ENCODE measurements at places on chromosomes 11 and 22. TPM values are rescaled to one million over a fixed set of nuclear protein-coding genes. Genes with fewer than 3 reads are reported as not detected.

GRCh38 chr22:36136475-36136874, 24.1 kb downstream of the APOL3 start:
- peaks cover 3% of the 10 kb centered on the region for H3K36me3 ChIP-seq
- H3K27me3 ChIP-seq = no peaks in the 10 kb centered on the region
- no peaks in the 10 kb centered on the region for H3K4me1 ChIP-seq
- no peak for DNase-seq
- no peak overlapping the region for H3K27ac ChIP-seq

DNA sequence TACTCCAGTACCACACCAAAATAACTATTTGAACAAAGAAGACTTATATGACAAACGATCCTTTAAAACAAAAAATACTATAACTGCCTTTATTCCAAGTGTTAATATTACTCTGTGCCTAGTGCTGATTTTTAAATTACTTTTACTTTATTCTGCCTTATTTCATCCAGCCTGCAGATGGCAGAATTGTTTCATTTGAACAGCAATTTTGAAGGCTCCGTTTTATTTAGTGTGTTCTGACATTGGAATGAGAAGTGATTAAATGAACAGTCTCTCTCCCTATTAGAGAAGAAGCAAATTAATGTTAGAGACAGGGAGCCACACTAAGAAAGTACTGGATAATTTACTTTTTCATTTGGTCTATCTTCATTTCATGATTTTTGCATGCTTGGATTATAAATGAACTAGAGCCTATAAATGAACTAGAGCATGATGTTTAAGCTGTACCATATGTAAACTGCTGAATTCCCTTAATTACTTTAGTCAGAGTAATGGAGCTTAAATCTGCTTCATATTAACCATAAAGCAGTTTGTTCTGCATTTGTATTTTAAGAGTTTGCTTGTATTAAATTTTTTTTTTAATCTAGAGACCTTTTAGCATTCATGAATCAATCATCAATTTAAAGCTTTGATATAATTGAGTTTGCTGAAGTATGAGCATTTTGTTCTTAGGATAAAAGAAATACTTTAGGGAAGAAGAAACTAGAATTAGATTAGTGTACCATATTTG, 9.8 kb downstream of the PDHX start:
- no peak for DNase-seq
- H3K4me1 ChIP-seq = 0 out of 2 replicates have a peak, but pooled peaks cover 2% of the 10 kb centered on the region

- no peaks in the 10 kb centered on the region for H3K27me3 ChIP-seq
- H3K36me3 ChIP-seq = no peaks in the 10 kb centered on the region
These were observed 8.7 kb upstream of the C1QTNF6 start for GRCh38 chr22:37196539-37197450.

GRCh38 chr11:5343474-5344335, at the start of gene OR51B5:
Gene OR51B5 (minus strand): TSS chr11:5343524. CDS start chr11:5343524, 0 bp downstream.
- no peaks in the 10 kb centered on the region for H3K4me1 ChIP-seq
- no peak for DNase-seq
- H3K27me3 ChIP-seq = no peaks in the 10 kb centered on the region
- no peaks in the 10 kb centered on the region for H3K36me3 ChIP-seq
- no peak within 1 kb of the TSS for H3K27ac ChIP-seq

The RASD2 gene
- not detected for total RNA-seq

The SNX32 gene
- 0.41 TPM for total RNA-seq

The CYB5R2 gene
- total RNA-seq = 46.6 TPM

Data from GM12878 (cell line).